ENCODE measurements at places on chromosomes 12 and 14.

DNA sequence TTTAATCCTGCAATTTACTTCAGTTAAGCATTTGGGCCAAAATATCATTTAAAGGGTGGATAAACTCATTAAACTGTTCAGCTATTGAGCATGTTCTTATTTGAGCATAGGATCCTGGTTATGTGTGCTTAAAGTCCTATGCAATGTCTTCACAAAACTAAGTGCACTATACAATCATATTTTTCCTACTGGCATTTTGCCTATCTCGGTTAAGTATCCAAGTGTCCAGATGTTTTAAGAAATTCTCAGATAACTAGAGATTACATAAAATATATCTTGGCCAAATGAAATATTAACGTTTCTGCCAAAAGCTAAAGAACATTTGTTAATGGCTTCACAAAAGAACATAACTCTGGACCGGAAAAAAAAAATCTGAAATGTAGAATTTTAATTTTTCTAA lies 250.8 kb upstream of the LRFN5 start:
- no peak for DNase-seq

- no peak for DNase-seq
These were observed 367.6 kb downstream of the RPS29 start for GRCh38 chr14:49218436-49219092.

DNA sequence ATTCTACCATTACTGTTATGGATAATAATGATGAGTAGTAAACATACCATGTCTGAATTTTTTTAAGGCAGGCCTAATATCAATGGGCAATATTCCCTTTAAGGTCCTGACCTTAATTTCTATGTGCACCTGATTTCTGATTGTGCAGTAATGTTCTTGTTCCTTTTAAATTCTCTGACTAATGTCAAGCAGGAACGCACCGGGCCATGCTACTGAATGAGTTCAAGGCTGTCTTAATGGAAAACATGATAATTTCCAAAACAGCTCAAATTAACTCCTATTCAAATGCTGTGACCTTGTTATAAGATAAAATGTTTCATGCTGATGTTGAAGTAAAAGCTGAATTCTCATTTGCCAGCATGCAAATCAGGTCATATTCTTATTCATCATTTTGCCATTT lies 6.8 kb downstream of the TAS2R46 start:
- DNase-seq: no peak

GRCh38 chr12:120685522-120685921 lies 1.4 kb upstream of the MLEC start:
- DNase-seq: no peak

DNA sequence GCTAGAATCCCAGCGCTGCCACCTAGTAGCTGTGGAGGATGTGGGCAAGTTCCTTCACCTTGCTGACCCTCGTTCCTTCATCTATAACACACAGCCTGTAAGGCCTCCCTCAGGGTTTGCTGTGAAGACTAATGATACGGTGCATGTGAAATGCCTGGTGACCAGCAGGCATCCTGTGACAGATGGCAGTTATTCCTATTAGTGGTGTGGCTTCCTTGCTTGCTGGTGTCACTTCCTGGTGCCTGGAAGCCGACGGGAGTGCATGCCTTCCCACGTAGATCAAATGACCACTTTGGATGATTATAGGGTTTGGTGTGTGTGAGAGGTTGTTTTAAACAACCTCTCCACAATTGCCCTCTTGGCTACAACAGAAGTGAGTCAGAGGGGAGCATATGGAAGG lies 894.9 kb downstream of the VRK1 start:
- DNase-seq: no peak

- DNase-seq: no peak
These were observed 43.8 kb upstream of the BMP4 start for GRCh38 chr14:54000341-54000811.

- no peak for DNase-seq
These were observed 96.2 kb upstream of the PTPRB start for GRCh38 chr12:70733385-70733784.

DNA sequence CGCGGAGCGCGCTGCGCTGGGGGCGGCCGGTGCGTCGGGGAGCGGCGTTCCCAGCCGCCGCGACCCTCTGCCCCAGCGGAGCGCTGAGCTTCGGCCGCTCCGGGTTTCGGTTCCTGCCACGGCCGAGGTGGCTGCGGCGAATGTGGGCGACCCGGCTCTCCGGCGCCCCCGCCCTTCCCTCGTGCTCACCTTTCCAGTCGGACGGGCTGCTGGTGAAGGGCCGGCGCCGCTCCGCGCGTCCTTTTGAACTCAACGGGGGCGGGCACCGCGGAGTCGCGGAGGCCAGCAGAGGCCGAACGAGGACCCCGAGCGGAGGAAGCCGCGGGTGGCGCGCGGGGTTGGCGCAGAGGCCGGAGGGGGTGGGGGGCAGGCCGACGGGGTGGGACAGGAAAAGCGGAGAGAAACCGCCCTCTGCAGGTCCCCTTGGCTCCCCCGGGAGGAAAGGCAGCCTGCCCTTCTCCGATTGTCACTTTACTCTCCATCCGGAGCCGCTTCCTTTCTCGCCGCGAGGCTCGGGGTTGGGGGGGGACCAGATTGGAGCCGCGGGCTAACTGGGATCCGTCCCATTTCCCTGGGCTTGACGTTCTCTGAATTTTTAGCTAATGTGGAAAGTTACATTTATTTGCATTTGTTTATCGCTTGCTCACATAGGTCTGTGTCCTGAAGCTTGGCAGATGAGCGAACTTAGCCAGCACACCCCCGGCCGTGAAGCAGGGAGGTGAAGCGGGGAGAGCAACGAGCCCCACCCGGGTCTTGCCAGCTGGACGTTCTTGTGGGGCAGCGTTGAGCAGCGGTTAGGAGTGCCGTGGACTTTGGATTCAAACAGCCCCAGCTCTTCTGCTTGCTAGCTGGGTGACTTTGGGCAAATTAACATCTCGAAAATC lies at the start of gene SMAGP:
SMAGP (minus strand) TSS at position 349 of the 884 bp plus-strand sequence. CDS start 1,137 bp downstream, outside the sequence.
- peak; percentile 27 for DNase-seq

DNA sequence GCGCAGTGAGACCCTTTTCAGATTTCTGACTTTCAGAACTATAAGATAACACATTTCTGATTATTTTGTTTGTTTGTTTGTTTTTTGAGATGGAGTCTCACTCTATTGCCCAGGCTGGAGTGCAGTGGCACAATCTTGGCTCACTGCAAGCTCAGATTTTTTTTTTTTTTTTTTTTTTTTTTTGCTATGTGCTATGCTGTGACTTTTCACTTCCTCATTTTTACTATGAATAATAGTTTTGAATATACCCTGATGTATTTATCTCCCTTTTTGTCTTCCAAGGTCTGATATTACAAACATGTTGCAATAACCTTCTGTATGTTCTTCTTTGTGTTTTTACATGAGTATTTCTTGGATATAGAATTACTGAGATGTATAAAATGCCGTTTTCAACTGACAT lies 658.7 kb upstream of the SEL1L start:
- no peak for DNase-seq

- DNase-seq: no peak
These were observed at the start of gene PTPRO for GRCh38 chr12:15322164-15323061. Gene PTPRO, plus strand, starts transcription at chr12:15322508.

DNA sequence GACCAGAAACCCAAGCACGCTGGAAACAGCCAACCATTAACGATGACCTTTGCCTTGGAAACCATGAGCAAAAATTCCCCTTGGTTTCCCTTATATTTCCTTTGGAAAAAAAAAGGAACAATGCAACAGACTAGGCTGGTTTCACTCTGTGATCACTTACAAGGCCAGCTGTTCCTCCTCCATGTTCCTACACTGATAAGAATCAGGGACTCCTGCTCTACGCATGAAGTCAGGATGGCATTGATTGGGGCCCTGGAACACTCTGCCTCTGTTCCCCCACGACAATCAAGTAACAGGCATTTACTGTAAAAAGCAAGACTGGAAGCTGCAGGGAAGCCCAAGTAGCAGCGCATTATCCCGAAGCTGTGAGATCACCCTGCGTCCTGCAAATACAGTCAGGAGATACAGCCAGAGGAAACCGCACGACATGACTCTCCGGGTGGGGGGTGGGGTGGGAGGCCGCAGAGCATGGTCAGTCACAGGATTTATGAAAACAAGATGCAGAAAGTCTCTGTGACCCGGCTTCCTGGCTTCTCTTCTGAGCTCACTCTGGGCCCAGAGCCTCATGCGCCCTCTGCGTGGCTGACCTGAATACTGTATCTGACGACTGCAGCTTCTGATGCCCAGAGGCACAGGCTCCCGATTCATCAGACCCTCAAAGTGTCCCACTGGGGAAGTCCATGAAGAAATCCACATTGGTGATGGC lies 31.1 kb downstream of the SSH1 start:
- DNase-seq: no peak

GRCh38 chr12:97960741-97961608 lies 498.4 kb downstream of the RMST start:
- no peak for DNase-seq

DNA sequence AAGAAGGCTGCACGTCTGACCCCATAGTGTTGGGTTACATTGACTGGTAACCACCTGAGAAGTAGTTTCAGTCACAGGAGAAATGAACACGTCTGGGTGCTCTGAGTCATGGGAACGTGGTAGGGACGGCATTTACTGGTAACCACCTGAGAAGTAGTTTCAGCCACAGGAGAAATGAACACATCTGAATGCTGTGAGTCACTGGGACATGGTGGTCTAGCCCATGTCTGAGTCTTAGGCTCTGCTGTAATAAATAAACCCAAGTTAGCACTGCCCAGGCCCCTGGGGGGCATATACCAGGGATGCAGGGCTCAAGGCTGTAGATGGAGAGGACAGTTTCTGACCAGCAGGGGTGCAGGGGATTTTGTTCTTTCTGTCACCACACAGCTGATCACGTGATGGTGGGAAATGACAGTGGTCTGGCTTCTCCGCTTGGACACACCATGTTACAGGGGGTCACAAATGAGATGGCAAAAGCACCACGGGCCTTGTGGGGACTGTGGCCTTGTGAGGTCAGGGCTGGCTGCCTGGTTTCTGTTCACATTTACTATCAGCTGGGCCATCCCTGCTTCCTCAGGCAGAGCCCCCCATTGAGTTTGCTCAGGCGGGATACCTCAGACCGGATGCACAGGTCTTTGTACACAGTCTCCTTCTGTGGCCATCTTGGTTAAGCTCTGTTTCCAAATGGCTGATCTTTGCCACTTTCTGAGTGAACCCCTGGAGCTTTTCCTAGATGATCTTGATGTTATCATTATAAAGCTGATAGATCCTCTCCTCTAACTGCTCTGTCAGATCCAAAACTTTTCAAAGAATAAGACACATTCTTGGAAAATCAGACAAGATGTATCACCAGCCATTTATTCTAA lies 9.8 kb upstream of the C12orf42 start:
- peak; percentile 5 for DNase-seq

DNA sequence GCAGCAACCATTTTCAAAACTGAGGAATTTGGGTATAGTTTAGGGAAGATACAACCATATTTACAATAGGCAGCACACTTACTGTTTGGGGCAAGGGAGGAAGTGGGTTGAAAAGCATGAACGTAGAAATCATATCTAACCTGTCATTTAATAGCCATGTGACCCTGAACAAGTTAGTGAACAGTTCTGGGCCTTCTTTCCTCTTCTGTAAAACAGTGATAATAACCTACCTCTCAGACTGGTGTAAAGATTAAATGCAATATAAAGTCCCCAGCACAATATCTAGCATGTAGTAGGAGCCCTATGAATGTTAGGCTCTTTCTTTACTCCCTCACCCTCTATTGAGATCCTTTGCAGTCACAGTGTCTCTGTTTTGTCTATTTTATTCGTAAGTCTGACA lies 33.5 kb downstream of the A2ML1 start:
- DNase-seq: no peak

GRCh38 chr14:22718091-22718490 lies 48.4 kb upstream of the OXA1L start:
- no peak for DNase-seq

GRCh38 chr12:18749386-18749957 lies 11.6 kb downstream of the CAPZA3 start:
- DNase-seq: no peak

Data from activated T-helper 9 cell treated with anti-CD3 and anti-CD28 coated beads, Interleukin-2, amount 50 U/mL, for 16 hours (primary cell).